ENCODE measurements at places on chromosomes 4 and X.

- no peak for DNase-seq
These were observed 185.0 kb downstream of the CPE start for GRCh38 chr4:165563851-165564250.

DNA sequence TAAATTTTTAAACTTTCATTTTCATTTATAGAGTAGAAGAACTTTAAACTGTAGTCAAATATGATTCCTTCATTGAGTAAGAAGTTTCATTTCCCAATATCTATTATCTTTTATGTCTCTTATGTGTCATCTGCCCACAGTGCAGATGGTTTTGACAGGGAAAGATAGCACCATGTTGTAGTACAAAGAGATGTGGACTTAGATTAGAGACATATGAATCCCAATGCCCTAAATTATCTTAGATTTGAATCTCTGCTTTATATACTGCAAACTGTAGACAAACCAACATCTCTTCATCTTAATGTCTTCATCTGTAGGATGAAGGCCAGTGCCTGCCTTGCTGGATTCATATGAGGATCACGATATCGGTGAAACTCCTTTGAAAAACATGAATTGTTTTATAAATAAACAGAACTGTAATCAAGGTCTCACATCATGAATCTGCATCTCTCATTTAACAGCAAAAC, 217.5 kb downstream of the BANK1 start:
- no peak for DNase-seq

DNA sequence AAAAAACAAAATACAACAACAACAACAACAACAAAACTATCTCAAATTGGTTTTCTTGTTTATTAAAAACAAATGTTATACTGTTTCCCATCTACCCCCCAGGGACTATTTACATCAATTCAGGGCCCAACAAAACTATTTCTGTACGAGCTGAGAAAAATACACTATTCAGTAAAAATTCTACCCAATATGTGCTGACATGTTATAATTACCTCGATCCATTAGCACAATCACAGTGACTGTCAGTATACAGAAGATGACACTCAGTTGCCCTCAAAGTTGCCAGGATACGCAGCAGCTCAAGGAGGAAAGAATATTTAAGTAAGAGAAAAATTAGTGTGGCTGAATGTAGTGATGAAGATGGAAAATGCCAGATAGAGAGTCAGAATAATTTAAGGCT, 150.1 kb downstream of the COX18 start:
- DNase-seq = no peak

GRCh38 chr4:81506731-81507130, 35.0 kb upstream of the RASGEF1B start:
- DNase-seq = no peak

- DNase-seq = no peak
These were observed 878.3 kb downstream of the FSTL5 start for GRCh38 chr4:161285461-161285860.

DNA sequence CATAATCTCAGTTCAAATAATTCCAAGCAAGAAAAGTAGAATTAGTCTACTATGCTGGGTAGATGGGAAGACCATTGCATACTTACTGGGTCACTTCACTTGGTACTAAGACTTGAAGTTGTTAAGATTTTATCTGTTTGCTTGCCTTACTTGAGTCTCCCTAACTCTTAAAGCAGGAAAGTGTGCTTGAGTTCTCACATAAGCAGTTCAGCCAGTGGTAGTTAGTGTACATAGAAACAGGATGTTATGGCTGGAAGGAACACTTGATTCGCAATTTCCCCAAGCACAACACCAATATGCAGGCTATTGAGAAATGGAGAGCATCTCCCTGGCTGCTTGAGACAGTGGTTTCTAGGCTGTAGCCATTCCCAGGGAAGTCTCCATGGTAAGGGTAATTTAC, 176.1 kb downstream of the MSL3 start:
- no peak for DNase-seq

GRCh38 chrX:18047491-18047890, 173.2 kb downstream of the BEND2 start:
- DNase-seq = no peak

- no peak for DNase-seq
These were observed 11.0 kb upstream of the PDLIM3 start for GRCh38 chr4:185546335-185546734.

DNA sequence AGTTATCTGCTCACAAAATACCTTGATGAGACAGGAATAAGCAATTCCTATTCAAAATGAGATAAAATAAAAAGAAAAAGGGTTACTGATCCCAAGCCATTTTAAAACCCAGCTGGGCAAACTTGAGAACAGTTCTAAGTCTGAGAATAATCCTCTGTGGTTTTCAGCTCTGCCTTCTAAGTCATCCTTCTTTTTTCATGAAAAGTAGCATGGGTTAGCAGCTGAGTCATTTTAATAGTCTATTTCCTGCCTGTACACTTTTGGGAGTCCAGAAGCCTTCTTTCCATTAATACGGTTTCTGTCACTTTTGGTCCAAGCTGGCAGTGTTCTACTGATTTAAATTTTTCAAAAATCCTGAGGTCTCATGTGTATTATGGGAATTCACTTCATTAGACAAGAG, 374.3 kb downstream of the IQCM start:
- peak; percentile 22 for DNase-seq

DNA sequence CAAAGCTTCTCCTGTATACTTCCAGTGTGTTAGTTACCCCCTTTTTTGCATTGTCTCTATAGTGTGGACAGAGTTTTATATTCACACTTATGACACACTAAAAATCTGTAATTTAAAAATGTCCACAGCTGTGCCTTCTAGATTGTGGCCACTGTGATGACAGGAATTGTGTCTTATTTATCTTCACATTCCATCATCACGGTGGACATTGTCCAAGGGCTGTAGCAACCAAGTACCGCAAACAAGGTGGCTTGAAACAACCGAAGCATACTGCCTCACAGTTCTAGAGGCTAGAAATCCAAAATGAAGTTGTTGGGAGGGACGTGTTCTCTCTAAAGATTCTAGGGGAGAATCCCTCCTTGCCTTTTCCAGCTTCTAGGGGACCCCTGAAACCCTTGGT, 32.3 kb downstream of the CHRNA9 start:
- DNase-seq = peak; percentile 17

DNA sequence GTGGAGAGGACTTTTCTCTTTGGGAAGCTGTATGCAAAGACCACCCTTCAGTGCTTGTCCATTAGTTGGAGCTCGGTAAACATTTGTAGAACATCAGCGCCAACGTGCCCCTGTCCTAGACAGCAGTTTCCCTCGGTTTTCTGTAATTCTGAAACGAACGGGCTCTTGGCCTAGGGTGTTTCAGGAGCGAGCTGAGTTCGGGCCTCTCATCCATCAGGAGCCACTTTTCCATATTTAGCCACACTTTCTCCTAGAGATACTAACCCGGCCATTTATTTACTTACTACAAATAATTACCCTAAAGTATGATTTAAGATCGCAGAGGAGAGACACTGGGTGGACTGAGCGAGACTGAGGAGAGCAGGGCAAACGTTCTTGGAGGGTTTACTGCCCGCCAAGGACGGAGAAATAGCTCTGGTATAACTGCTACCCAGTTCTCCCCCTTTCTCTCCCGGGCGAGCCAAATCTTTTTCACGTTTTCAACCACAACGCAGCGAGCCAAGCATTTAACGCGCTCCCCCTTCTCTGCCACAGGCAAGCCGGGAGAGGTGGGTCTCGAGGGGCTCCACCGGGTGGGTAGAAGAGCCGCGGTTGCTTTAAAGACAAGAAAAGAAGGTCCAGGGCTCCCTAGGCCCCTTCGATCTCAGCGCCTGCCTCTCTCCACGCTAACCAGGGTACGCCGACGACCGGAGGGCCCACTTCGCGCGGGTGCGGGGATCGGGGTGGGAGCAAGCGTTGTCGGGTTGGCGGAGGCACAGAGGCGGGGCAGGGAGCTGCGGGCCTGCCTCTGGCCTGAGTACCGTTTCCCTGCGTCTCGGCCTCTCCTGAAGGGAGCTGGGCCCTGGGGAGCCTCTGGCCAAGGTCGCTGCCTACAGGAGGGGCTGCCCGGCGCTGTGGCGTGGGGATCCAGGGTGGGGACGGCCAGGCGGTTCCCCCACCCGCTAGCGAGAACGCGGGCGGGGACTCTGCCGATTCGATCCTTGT, 10.8 kb upstream of the PITX2 start:
- DNase-seq = no peak

- peak; percentile 3 for DNase-seq
These were observed 58.4 kb downstream of the CEP135 start for GRCh38 chr4:56007154-56007553.

DNA sequence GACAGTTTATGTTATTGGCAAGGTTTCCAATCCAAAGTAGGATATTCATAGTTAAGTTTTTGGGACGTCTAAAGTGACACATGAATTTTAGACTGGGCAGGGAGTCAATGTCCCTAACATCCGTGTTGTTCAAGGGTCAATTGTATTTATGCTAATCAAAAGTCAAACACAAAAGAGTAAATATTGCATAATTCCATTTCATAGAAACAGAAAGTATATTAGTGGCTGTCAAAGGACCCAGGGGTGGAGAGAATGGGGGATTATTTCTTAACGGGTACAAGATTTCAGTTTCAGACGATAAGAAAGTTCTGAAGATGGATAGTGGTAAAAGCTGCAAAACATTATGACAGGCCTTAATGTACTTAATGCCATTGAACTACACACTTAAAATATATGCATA, 971.8 kb upstream of the AGA start:
- no peak for DNase-seq

- no peak for DNase-seq
These were observed 14.7 kb downstream of the GAK start for GRCh38 chr4:917466-917865.

Measured in fibroblast of pulmonary artery (primary cell).